ENCODE measurements at places on chromosomes 5 and 9.

DNA sequence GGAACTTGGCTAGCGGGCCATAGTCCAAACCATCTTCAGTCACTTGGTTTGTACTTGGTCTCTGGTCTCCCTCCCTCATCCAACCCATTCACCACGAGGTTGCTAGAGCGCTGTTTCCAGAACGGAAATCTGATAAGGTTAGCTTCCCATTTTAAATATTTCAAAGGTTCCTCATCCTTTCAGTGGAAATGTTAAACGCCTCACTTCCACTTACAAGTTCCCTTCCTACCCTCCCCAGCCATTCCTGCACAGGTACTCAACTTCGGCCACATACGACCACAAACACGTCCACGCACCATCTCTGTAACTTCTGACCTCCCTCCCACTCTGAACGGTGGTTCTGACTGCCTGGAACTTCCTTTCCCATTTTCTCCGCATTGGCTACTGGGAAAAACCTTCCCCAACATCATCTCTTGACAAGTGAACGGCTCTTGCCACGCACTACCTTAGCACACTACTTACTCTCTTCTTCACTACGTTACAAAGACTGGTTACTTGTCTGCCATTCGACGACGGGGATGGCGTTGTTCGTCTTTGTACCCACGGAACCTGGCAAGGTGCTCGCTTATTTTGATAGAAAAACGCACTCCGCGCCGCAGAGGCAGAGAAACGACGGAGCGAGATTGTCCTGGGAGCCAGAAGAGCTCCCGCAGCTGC is 629 bp downstream of the CCNH start:
- peak; percentile 53 for DNase-seq

DNA sequence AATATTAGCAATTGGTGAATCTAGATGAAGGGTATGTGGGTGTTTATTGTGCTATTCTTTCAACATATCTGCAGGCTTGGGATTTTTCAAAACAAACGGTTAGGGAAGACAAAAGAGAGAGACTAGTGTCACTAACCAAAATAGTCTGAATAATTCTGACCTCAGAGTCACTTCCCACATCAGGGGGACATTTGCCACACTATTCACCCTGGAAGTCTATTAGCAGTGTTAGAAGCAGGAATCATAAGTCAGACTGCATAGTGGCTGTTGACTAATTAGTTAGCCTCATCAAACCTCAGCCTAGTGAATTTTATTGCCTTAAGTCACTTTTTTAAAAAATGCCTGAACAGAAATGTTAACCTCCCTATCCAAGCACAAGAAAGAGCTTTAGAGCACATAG is 169.2 kb upstream of the RGMB start:
- DNase-seq, result no peak

- no peak for DNase-seq
Observed at GRCh38 chr5:11596185-11596584, 308.1 kb downstream of the CTNND2 start.

DNA sequence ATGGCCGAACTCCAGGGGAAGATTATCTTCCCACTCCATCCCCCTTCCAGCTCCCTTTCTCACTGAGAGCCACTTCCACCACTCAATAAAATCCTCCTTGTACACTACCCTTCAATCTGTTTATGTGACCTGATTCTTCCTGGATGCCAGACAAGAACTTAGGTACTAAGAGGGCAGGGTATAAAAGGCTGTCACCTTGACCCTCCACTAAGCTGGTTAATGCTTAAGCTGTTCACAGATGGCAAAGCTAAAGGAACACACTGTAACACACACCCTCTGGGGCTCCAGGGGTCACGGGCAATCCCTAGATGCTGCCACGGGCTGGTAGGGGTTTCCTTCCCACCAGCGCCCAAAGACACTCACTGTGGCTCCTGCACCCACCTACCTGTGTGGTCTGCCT is 58.6 kb upstream of the IL6ST start:
- DNase-seq, result no peak

- no peak for DNase-seq
Observed at GRCh38 chr5:31221001-31221400, 27.5 kb downstream of the CDH6 start.

DNA sequence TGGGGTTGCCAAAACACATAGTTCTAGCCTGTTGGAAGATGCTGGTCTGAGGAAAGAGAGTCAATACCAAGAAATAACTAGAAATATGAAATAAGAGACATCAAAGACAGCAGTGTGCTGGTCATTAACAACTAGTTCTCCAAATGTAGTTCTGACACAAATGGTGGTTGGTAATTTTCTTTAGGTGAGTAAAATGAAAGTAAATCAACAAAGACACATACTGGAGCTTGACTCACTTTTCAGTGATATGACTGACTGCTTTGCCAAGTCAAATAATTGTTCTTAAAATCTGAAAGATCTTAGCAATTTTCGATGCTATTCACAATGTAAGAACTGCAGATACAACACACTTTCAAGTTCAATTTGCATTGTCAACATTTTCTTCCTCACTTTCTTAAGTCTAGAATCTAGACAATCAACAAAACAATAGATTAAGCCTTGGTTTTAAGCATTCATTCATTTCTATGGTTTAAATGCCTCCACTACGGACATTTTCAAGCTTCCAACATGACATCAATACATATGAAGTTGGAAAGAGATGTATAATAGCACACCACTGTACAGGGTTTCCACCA is 166.8 kb upstream of the MAP3K1 start:
- no peak for DNase-seq

DNA sequence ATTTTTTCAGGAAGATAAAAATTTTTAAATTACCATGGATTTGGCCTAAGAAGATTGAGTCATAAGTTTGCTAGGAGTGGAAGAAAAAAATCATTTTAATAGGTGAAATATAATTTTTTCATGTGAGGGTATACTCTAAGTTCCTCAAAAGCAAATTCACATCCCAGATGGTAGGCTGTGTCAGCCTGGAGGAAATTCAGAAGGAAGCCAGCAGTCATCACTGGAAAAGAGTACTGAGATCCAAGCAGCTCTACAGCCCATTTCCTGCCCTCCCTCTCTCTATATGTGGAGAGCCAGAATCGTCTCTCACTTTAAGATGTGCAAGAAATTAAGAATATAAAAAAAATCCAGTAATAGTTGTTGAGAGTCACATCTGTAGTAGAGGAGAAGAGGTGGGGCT is 126.5 kb upstream of the CDH18 start:
- DNase-seq, result no peak

GRCh38 chr9:113125386-113126035 is 25.3 kb upstream of the SLC31A2 start:
- DNase-seq, result no peak

DNA sequence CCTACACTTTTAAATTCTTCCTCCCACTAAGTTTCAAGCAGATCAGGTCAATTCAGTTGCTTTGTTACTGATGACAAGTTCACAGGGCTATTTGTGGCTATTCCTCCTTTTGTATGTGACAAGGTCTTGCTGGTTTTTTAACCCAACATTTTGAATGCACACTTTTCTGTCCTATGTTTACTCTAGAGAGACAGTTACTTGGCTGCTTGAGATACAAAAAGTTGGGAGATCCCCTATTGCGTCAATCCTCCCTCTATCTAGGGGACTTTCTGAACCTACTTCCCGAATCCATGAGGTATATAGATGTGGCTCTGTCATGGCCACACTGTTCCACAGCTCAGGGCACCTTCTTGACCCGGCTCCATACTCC is 386.7 kb downstream of the NTRK2 start:
- DNase-seq, result no peak

DNA sequence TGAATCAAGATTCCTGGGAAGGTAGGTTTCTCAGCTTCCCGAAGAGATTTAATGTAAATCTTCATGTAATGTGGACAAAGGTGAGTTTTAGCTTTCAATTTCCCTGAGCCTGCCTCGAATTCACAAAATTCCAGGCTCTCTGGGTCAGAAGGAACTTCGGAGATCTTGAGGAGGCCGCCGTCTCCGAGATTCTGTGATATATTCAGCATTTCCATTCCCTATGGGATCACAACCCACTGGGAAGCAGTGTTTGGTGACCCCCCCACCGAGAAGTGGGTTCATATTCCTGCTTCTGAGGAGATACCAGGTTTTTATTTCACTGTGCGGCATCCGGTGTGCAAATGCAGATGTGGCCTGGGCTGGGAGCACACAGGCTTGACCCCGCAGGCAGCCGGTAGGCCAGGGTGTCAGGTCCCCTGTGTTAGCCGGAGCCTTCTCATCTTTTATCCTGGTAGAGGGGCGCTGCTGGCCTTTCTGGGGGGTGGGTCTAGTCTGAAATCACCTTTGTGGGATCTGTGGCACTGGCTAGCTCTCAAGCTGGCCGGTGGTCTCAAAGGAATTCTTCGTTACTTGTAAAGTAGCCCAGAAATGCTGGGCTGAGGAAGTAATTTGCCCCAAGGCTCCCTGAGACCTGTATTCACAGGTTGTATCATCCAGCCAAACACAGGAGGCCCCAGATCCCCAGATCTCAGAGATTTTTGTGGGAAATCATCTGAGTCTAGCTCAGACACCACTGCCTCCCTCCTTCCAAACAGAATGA is 1.4 kb downstream of the PLEKHG4B start:
- no peak for DNase-seq

DNA sequence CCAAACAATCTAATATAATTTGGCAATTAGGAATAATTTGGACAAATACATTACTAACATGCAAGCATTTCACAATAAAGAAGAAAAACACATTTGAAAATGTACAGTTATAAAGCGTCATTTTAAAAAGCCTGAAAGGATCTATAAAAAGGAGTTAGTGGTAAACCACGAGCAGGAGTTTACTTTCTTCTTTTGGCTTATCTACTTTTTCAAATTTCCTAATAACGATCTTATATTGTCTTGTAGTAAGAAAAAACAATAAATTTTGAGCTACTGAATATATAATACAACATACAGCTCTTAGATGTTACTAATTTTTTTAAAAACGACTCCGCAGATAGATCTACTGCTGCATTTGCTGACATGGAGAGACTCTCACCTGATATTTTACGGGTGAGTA is 79.9 kb downstream of the SMIM23 start:
- no peak for DNase-seq

GRCh38 chr9:16611983-16612382 is 258.5 kb downstream of the BNC2 start:
- no peak for DNase-seq

- DNase-seq, result peak; percentile 50
Observed at GRCh38 chr9:129172816-129173215, 5.2 kb downstream of the IER5L start.

DNA sequence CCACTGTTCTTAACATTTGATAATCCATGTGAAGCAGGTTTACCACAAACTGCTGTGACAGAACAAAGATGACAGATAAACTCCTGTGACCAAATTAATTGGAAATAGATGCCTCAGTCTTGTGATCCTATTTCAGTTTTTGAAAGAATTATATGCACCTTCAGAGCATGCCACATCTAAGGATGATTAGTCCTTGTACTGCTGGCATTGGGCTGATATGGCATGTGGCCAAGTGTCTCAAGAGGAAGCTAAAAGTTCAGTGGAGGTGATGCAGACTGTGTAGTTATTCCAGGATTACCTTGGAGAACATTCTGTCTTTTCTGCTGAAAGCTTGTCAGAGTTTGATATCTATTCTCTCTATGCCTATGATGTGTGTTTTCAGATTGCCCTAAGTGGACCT is 314.4 kb upstream of the EFNA5 start:
- DNase-seq, result no peak

DNA sequence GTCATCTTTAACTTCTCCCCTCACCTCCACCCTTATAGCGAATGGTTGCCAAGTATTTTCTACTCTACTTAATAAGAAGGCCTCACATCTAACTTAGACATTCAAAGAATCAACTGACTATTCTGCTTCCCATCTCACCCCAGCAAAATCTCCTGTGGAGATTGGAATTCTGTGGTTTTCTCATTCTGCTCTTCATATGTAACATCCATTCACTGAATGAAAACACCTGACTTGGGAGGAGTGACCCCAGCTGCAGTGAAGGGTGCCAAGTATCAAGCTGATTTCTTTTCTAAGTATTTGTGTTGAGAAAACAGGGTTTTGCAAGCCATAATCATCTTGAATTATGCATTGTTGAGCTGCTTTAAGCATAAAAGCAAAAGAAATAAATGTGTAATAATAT is 42.5 kb upstream of the TAF1L start:
- no peak for DNase-seq

DNA sequence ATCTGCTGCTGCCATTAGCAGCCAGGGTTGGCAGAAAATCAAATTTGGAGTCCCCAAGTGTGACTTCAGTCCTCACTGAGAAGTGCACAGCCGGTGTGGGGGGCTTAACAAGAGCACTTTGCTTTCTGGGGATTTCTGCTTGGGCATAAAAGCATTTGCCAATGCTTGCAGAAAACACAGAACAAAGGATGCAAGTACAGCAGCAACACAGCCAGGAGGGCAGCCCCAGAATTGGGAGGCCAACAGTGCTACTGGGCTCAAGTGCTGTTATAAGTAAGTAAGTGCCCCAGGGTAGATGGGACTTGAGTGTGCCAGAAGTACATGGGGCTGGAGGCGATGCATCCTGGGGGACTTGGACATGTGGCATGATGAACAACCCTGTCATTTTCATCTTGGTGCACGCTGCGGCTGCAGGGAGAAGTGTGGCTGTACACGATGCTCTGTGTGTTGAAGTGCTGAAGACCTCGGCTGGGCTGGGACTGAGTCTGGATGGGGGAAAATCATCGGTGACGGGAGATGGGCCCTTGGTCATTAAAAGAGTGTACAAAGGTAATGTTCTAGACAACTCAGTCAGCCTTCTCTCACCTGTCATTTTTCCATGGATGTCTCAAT is 73.3 kb downstream of the GOLPH3 start:
- no peak for DNase-seq

DNA sequence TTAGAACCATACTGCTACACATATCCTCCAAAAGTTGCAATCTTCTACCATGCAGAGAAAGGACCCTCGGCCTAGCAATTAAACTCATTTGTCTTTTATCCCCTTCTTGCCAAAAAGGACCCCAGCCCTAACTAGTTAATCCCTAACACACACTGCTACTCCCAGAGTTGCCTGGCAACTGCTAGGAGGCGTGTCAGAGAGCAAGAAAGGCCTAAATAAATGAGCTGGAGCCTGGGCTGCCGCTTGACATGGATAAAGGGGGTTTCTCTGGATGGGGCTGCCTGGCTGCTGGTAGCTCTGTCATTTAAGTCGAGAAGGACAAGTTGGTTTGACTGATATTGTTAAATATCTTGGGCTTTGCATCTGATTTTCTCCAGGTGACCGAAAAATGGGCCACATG is 194.8 kb downstream of the CRB2 start:
- DNase-seq, result no peak

DNA sequence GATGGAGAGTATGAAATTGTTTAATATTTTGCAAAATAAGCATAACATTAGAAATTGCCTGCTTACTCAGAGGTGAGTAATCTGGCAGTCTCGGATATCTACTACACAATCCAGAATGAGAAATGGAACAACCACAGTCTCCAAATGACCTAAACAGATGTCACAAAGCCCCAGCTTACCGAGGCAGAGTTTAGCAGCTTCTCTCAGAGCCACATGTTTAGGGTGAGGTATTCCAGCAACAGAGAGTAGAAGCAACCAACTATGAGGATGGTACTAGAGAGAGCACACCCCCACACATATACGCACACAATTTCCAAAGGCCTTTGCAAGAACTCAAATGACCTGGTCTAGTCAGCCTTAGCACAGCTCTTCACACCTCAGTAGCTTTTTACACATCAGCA is 122.7 kb upstream of the LPAR1 start:
- DNase-seq, result peak; percentile 45

Measured in umbilical cord (tissue), 2 donors.